GM03348 (cell line): ENCODE measurements at places on chromosomes 3 and 15.

- DNase-seq = no peak
Observed at GRCh38 chr3:62604751-62605351, 231.5 kb upstream of the FEZF2 start.

DNA sequence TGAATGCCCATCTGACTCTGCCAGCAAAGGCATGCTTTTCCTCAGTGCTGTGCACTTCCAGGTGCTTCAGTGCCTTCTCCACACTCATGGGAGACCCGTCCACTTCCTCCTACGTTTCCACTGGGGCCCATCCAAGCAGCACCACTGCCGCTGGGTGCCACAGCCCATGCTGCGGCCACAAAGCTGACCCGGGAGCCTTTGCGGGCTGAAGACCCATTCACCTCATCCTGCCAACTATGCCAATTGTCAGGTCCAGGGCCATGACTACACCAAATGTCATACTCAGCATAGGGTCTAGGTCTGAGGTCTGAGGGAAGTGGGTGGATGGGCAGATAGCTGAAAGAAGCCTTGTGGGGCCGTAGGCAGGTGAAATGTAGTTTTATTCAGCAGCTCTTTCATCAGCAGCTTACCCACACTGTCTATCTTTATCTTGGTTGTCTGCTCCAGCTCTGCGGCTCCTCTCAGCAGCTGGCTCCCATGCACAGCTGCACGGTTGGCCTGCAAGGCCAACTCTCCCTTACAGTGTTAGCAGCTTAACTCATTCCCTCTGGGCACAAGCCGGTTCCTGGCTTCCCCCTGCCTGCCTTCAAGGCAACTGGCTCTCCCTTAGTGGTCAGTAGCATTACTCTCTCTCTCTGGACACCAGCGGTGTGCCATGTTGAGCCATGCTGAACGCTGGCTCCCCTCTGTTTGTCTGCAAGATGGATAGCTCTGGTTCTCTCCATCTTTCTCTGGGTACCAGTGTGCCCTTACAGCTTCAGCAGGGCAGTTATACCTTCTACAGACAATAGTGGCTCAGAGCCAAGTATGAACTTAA, 63.7 kb upstream of the SIAH2 start:
- no peak for DNase-seq

GRCh38 chr15:49801796-49802195, 180.9 kb downstream of the DTWD1 start:
- no peak for DNase-seq

GRCh38 chr3:15331072-15331605, 1.2 kb downstream of the SH3BP5 start:
- no peak for DNase-seq

DNA sequence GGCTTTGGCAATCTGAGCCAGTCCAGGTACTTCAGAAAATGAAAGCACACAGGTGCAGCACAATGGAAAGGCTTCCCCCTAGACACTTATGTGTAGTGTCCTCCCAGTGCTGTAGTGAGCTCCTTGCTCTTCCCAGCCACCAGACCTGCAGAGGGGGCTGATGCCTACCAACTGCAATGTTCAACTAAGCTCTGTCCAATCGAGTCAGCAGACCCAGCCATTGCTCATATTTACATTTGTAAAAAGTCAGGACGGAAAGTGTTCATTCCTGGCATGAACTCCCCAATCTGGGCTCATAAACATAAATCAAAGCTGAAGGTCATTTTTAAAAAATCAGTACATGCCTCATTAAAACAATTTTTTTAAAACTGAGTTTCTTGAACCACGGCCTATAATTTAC, 73.0 kb downstream of the FOXP1 start:
- peak; percentile 55 for DNase-seq

DNA sequence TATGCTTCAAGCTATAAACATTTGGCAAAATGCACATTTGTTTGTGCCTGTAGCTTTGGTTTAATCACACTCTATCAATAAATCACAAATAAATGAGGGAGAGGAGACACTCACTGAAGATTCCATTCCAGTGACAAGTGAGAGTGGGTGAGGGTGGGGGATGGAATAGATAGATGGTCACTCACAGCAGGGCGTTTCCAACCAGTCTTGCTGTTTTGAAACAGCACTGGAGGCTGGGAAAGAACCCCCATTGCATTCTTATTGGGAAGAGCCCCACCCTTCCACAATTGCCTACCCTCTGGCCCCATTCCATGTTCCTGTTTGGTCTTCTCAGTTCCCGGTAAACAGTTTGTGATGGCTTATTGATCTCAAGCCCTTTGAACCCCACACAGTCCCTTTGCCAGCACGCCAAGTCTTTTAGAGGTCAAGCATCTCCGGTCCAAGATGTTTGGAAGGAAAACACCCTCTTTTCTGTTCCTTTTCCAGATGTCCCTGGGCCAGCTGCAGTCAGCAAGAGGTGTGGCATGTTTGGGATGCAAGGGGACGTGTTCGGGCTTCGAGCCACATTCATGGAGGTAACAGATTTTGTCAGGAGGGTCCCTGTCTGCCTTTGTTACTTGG, 30.7 kb downstream of the LMCD1 start:
- peak; percentile 87 for DNase-seq

- peak; percentile 24 for DNase-seq
Observed at GRCh38 chr3:20930034-20930433, 744.0 kb upstream of the SGO1 start.

GRCh38 chr3:182124187-182124586, 412.5 kb downstream of the SOX2 start:
- no peak for DNase-seq

- no peak for DNase-seq
Observed at GRCh38 chr3:77524463-77524862, 484.6 kb downstream of the ROBO2 start.

GRCh38 chr3:160090653-160091052, 102.0 kb downstream of the IL12A start:
- DNase-seq = no peak

- no peak for DNase-seq
Observed at GRCh38 chr3:61910732-61911131, 349.4 kb downstream of the PTPRG start.

DNA sequence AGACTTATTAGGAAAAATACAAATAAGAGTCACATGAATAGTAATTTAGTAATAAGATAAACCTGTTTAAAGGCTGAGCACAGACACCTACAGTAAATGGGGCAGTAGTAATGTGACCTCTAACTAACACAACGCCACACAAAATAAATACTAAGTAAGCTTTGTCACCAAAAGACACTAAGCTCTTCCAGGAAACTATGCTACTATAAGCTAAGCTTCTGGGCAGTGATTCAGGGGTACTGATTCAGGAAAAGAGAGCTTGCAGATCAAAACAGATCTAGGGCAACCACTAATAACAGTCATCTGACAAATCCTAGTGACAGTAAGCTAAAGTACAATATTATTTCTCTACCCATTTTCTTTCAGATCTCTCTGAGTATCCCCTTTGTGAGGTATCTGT, 68.8 kb downstream of the PLOD2 start:
- DNase-seq = no peak

DNA sequence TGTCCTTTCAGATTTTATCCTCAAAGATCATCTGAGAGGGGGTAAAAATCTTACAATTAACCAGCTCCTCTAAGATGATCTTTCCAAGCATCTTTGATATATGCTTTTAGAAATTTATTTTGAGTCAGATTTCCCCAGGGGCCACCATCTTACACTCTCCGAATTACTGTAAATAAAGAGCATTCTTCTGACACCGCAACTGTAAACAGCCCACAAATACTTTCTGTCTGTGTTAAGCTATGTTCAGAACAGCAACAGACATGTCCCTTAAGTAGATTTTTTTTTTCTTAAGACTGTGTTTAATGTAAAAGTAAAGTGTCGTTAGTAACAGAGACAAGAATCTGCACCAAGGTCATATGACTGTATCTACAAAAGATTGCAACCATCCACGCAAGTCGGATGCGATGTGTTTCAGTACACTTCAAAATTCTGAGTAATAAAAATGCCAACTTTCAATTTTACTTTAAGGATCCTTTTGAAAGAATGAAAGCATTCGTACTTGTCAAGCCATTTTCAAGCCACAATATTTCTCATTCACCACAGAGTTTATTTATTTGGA, 159.0 kb upstream of the KCNH8 start:
- no peak for DNase-seq

GRCh38 chr3:27387625-27388024, 18.4 kb upstream of the NEK10 start:
- DNase-seq = no peak

DNA sequence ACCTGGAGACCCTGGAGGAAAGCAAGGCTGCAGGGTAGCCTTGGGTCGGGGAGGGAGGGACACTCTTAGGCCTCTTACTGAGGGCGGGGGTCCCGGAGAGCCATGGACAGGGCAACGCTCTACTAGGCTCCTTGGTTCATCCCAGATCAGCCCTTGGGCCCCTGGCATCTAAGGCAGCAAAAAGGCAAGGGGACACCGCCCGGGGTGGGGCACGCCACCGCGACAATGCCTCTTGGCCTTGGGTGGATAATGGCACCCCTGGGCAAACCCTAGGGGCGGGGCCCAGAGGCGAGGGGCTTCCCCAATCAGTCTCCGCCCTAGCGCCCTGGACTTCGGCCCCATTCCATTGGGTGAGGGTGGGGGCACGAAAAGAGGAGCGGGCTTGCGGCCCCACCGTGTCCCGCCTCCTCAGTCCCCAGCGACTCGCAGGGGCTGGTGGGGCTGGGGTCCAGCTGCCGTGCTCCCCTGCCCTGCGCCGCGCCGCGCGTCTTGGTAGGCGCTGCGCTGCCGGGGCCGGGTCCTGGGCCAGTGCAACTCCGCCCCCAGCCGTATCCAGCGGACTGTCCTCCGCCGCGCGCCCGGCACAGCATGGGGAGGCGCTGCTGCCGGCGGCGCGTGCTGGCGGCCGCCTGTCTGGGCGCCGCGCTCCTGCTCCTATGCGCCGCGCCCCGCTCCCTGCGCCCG, at the start of gene CHST13:
CHST13 (plus strand) TSS at position 411 of the 684 bp plus-strand sequence; CDS start at position 589, 178 bp downstream.
- peak; percentile 68 for DNase-seq

GRCh38 chr3:194369522-194370279, at the start of gene LRRC15:
Gene LRRC15, minus strand, starts transcription at chr3:194369743. Its CDS starts 8,700 bp downstream, at chr3:194361043.
- peak; percentile 89 for DNase-seq

GRCh38 chr15:78811124-78811824, at the start of gene ADAMTS7:
Gene ADAMTS7, minus strand, starts transcription at chr15:78811464. Its CDS starts 244 bp downstream, at chr15:78811220.
- DNase-seq = peak; percentile 99

DNA sequence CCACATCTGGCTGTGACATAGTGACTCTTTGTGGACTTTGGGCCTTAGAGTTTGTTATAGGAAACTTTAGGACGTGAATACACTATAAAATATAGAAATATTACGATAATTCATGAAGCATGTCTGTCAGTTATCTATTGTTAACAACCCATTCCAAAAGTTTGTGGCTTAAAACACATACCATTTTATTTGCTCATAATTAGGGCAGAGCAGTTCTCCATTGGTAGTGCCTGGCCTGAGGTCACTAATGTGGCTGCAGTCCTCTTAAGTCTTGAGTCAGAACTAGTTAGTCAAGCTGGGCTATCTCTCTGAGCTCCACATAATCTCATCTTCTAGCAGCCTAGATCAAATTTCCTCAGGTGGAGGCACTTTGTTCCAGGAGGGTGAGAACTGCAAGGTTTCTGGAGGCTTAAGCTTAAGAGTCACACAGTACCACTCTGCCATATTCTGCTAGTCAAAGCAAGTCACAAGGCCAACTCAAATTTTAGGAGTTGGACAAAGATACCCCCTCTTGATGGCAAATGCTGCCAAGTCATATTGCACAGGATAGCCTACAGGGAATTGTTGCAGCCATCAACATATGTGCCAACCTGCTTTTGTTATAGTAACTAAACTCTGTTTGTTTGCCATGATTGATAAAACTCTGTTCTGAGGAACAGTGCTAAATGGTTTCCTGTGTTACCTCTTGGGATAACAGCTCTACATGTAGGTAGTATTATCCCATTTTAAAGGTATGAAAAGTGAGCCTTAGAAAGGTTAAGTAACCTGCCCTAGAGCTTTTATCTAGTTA, 8.7 kb downstream of the ATXN7 start:
- peak; percentile 67 for DNase-seq

DNA sequence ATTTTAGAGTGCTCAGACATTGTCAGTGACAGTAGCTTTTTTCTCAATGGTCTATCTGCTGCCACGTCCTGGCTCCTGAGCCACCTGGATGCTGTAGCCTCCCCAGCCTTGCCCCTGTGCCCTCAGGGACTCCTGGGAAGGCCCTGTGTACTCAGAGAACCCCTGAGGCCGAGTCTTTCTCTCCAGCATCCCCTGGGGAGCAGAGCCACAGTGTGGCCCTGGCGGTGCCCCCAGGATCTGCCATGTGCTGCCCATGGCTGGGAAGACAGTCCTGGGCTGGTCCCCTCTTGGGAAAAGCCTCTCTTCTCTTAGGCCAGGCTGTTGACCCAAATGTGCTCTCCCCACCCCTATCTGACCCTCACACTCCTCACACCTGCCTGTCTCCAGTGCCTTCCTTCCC, 5.0 kb downstream of the MYD88 start:
- no peak for DNase-seq

GRCh38 chr3:8658306-8659212, 14.0 kb upstream of the SSUH2 start:
- no peak for DNase-seq

DNA sequence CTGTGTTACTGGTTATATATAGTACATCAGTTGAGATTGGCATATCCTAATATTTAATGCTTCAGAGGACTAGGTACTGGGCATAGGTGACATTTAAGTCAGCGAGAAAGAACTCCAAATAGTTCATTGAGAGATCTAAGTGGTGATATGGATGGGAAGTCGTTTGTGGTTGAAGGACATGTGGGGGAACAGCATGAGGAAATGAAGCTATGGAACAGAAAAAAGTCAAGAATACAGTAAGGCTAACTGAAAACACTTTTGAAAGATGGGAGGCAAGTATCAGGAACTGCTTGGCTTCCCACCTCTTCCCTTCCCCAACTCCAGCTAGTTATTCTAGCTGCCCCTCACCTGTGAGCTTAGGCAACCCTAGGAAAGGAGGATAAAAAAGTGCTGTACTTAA, 3.7 kb upstream of the MYO5A start:
- no peak for DNase-seq

DNA sequence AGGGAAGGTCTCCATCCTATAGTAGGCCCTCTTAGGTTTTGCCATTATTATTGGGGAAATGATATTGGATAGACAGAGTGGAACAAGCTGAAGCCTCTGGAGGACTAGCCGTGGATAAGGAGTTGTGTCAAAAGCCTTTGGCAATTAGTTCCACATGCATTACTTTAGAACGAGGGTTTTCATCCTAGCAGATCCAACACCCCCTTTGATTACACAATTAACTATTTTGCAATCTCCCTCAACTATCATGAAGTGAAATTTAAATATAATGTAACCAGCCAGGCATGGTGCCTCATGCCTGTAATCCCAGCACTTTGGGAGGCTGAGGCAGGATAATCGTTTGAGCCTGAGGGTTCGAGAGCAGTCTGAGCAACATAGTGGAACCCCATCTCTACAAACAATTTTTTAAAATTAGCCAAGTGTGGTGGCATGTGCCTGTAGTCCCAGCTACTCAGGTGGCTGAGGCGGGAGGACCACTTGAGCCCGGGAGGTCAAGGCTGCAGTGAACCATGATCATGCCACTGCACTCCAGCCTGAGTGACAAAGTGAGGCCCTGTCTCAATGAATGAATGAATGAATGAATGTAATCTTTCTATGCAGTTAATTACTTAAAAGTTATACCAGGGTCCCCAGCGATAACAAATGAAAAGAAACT, 56.8 kb downstream of the PXYLP1 start:
- DNase-seq = peak; percentile 17

GRCh38 chr15:88690331-88690730, 51.5 kb downstream of the ISG20 start:
- DNase-seq = no peak

GRCh38 chr15:57218826-57219576, 157.3 kb upstream of the CGNL1 start:
- peak; percentile 31 for DNase-seq
